Left ventricle myocardium inferior (tissue), 1 donor: ENCODE measurements at places on chromosomes 5 and 9. TPM values are rescaled to one million over a fixed set of nuclear protein-coding genes. Genes with fewer than 3 reads are reported as not detected.

The ABLIM3 gene
- 122 TPM for total RNA-seq

The SLC6A3 gene
- total RNA-seq: not detected

The SHOC1 gene
- not detected for total RNA-seq

The MSANTD3 gene
- 19.8 TPM for total RNA-seq

- H3K27ac ChIP-seq: peak overlapping the region; percentile 73
- peak overlapping the region; percentile 34 for H3K4me3 ChIP-seq
- no peaks in the 10 kb centered on the region for H3K36me3 ChIP-seq
- peaks cover 29% of the 10 kb centered on the region for H3K4me1 ChIP-seq
- DNase-seq: no peak
Observed at GRCh38 chr5:147554261-147554817, 44.5 kb upstream of the DPYSL3 start.

The SAXO1 gene
- total RNA-seq: 0.03 TPM

The EIF4E1B gene
- not detected for total RNA-seq

DNA sequence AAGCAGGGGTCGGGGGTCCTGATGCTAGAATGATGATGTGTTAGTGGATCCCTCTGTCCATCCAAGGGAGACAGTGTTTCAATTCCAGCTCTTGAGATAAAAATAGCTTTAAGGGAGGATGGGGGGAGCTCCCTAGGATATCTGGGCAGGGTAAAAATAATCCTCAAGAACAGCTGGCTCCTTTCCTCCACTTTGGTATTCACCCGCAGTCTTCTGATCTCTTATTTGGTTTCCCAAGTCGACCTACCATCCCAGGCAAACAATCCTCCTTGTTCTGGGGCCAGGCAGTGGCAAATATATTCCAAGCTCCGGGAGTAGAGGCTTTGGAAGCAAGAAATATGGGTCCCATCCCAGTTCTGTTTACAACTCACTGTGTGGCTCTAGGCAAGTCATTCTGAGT lies 14.5 kb upstream of the COL27A1 start:
- no peaks in the 10 kb centered on the region for H3K27me3 ChIP-seq
- H3K4me1 ChIP-seq: peaks cover 36% of the 10 kb centered on the region
- no peak overlapping the region for H3K4me3 ChIP-seq
- H3K27ac ChIP-seq: peak overlapping the region; percentile 73
